ENCODE measurements at places on chromosomes 12 and 14.

GRCh38 chr12:28082096-28082495 lies 108.2 kb upstream of the CCDC91 start:
- DNase-seq = no peak

- DNase-seq = no peak
Observed at GRCh38 chr12:13530966-13531365, 334.4 kb downstream of the EMP1 start.

DNA sequence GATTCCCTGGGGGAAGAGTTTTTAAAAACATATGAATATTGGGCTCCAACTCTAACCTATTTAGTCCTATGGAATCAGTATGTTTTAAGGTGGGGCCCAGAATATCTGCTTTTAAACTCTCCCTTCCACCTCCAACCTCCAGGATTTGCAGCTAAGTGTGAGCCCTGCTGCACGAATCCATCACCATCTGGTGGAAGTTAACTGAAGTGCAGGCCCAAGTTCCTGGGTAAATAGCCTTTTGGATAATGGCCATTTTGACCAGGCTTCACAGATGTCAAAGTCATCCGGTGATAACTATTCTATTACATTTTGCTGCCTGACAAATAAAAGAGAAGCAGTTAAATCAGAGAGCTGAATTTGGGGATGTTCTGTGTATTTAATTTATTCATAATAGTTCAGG lies 58.1 kb upstream of the RMST start:
- DNase-seq = no peak

- no peak for DNase-seq
Observed at GRCh38 chr12:97535582-97535981, 73.0 kb downstream of the RMST start.

GRCh38 chr12:132178316-132178715 lies 34.1 kb downstream of the NOC4L start:
- no peak for DNase-seq

GRCh38 chr14:100732766-100733100 lies 6.0 kb downstream of the DLK1 start:
- no peak for DNase-seq

GRCh38 chr12:4202918-4203317 lies 70.6 kb upstream of the CCND2 start:
- DNase-seq = no peak

- no peak for DNase-seq
Observed at GRCh38 chr14:104665114-104665656, 24.2 kb upstream of the INF2 start.

- no peak for DNase-seq
Observed at GRCh38 chr14:101585211-101585610, 23.9 kb downstream of the DIO3 start.

GRCh38 chr12:67968321-67968720 lies 20.9 kb upstream of the IFNG-AS1 start:
- no peak for DNase-seq

DNA sequence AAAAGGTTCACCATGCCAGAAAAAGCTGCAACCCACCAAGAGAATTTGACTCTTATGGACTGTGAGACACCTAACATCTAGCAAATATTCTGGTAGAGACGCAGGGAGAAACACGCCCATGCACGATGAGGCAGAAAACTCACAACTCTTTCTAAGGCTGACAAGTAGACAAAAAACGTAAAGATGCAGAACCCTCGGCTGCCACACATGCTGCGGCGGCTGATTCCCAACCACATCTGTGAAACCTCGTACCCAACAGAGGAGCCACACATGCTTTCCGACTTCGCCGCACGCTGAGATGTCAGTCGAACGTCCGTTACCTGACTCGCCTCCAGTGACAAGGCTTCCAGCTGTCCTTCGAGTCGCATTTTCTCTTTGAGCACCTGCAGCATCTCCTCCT lies 21.8 kb downstream of the GOLGA3 start:
- peak; percentile 44 for DNase-seq

- DNase-seq = no peak
Observed at GRCh38 chr12:132144810-132145168, 532 bp downstream of the NOC4L start.

Measured in stimulated activated CD4-positive, alpha-beta T cell treated with anti-CD3 and anti-CD28 coated beads, Interleukin-4, amount 100 ng/mL, for 4 hours (primary cell).